ENCODE measurements at places on chromosomes 2 and 18.
A peak's percentile ranks its signal among the peaks of the same experiment; 100 is the strongest.

DNA sequence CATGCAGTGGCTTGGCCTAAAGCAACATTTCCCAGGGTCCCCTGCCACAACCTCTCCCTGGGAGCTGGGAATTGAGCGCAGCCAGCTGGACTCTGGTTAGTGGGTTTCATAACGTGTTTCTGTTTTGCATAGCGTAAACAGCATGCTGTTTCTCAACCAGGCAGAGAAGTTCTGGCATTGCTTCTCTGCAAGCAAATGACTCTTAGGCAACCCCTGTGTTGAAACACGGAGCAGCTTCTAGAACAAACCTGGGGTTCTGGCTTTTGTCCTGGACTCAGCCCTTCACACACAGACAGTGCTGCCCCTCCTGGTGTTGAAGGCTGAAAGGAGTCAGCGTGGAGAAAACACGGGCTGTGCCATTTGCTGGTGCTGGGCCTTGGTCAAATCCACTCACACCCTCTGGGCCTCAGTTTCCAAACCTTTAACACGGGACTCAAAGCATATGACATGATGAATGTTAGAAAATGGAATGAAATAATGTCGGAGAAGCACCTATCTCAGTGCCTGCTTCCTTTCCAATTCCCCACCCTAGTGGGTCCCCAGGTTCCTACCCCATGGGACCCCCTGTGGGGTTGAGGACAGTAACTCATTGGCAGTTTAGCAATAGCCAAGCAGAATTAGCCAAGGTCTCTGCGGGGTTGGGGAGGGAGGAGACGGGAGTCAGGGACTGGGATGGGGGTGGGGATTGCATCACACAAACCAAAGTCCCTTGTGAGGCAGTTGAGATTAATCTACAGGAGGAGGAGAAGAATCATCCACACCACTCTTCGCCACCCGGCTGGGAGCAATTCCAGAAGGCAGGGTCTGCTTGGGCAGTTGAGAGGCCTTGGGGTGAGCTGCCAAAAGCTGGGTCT lies 30.2 kb upstream of the IL1R2 start:
- DNase-seq: no peak

GRCh38 chr18:79982736-79983135 lies 5.6 kb downstream of the TXNL4A start:
- DNase-seq: no peak

DNA sequence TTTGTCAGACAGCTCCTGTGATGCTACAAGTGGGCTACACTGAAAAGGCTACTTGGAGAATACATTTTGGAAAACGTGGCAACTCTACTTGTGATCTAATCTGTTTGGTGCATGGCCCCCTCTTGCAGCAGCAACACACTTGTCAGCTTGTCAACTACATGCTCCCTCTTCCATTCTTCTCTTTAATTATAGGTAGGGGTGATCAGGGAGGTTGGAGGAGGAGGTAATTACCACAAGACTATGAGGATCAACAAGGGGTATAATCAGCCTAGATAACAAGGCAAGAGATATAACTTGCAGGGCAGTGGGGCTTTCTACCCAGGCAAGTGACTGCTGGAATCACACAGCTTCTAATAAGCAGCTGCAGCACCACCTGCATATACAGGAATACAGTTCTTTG lies 104.9 kb downstream of the ACVR1 start:
- no peak for DNase-seq

- no peak for DNase-seq
Measured at GRCh38 chr18:50374220-50374752, 560 bp upstream of the SKA1 start.

DNA sequence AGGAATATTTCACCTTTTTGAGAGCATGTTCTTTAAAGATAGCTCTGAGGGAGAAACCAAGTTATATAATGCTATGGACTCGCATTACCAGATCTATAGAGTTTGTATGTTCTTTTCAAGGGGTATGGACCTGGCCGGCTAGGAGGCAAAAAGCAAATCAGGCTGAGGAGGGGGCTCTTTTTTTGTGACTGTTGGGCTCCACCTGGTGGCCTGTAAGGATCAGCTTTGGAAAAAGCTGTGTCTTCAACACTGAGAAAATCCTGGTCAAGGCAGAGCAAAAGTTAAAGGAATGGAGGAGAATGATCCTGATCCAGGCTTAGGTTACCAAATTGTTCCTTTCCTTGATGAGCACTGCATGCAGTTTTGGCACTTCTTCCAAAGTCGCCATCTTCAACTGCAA lies 180.5 kb downstream of the DIS3L2 start:
- peak; percentile 4 for DNase-seq
